ENCODE measurements at places on chromosomes 2 and 18.

GRCh38 chr2:11866358-11867335 is 120.2 kb downstream of the LPIN1 start:
- no peak for DNase-seq

DNA sequence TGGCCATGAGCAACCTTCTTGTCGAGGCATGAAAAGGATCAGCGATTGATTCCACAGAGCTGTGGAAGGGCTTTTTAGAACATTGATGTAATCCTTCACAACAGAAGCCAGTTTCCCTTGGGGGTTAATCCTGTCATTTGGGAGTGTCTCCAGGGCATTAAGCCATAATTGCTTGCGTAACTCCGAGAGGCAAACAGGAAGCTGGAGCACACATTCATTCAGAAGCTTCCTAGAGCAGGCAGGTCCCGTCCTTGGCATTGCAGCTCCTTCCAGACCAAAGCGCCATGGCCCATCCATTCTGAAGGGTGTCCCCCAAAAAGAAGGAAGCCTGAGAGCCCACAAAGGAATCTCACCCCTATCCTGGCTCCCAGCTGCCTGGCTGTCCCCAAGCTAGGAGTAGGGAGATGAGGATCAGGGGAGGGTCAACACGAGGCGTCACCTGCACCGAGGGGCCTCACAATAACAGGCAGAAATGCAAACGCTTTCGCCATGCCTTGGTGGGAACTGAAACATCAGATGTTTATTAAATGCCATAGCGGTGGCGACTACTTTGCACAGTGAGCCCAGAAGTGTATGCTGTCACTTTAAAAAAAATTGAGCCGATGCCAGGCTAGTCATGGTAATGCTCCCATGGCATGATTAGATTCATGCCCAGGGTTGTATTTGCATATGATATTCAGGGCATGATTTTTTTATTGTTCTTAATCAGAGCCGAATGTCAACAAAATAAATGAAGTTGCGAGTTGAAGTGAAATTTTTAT is 339.4 kb downstream of the BCL11A start:
- no peak for DNase-seq

DNA sequence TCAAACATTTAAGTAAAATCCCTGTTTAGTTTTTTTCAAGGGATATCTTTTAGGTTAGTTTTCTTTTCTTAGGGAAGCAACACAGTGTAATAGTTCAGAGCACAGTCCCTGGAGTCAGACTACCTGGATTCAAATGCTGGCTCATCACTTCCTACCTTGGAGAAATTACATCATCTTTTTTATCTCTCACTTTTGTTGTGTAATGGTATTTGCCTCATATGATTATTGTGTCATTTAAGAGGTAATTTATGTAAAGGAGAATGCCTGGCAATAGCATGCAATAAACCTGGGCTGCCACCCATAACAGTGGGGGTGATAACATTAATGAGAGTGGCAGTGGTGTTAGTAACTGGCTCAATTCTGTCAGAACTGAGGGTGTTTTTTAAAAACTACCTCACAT is 26.3 kb downstream of the ERLEC1 start:
- DNase-seq, result no peak

- DNase-seq, result no peak
Observed at GRCh38 chr2:172281648-172282570, 145.5 kb upstream of the ITGA6 start.

GRCh38 chr2:114609801-114610200 is 167.4 kb downstream of the DPP10 start:
- DNase-seq, result no peak

DNA sequence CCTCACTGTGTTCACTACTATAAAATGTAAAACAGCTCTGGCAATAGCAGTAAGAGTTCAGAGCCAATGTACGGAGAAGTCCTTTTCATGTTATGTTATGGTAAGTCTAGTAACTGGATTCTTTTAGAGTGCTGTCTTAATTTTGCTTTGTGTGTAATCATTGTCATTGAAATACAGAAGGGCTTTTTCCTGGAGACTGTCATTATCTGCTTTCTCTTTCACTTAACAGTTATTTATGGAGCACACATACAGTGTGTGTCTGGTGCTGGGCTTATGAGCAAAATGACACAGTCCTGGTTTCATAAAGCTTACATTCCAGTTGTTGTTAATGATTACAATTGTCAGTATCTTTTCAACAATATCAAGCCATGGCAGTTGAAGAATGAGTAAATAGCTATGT is 95.5 kb downstream of the CCDC102B start:
- DNase-seq, result no peak

DNA sequence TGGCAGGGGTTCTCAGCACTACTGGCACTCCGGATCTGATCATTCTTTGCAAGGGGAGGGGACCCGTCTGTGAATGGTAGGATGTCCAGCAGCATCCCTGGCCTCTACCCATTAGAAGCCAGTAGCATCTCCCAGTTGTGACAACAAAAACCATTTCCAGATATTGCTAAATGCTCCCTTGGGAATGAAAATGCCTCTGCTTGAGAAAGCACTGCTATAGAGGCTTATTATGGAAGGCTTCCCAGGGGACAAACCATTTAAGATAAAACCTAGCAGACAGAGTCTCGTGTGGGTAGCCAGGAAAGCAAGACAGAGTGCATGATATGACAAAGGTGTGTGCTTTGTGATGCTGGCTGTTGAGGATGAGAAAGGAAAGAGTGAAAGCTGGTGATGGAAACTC is 273.7 kb downstream of the TMX3 start:
- DNase-seq, result no peak

- no peak for DNase-seq
Observed at GRCh38 chr2:169080250-169081069, 11.1 kb downstream of the DHRS9 start.

DNA sequence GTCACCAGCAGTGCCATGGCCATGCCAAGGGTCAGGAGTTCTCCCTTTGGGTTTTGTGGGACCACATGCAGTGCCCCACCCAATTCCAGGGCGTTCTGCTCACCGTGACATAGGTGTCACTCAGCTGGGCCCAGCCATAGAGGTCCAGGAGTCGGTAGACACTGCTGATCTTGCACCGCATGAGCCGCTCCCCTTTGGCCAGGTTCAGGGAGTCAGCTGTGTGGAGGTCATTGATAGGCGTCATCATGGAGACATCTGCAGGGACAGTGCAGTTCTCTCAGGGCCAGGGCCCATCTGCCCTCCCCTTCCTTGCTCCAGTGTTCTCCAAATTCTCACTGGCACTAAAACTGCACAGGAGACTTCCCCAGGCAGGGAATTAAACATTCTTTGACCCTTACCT is 71.9 kb downstream of the ADD2 start:
- DNase-seq, result no peak

- no peak for DNase-seq
Observed at GRCh38 chr2:168649562-168649961, 152.9 kb upstream of the NOSTRIN start.

GRCh38 chr2:137202318-137202717 is 437.0 kb downstream of the THSD7B start:
- no peak for DNase-seq

- no peak for DNase-seq
Observed at GRCh38 chr18:12703664-12704063, 822 bp downstream of the PSMG2 start.

DNA sequence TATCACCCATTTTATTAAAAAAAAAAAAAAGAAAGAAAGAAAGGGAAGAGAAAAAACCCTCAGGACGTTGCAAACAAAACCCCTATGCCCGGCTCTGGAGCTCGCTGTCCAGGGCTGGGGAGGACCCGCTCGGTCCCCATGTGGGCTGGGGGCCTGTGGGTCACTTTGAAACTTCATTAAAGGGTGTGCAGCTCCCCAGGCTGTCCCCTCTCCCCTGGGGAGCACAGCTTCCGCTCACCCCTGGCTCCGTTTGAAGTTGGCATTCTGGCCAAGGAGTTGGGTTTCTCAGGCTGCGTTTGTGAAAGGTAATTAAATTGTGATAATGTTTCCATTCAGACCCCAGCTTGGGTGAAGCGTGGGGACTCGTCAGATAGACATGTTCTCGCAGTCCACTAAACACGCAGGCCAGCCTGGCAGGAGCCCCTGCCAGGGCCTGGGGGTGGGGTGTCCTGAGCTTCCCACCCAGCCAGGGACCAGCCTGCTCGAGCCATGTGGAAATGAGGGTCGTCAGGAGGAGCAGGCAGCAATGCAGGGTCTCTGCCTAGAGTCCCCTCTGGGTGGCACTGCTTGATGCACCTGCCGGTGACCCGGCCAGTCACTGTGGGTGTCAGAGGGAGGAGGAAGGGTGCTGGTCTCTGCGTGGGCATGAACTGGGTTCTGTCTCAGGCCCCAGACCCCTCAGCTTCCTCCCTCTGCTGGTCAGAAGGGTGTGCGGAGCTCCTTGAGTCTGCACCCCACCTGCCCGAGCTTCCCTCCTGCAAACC is 166.2 kb downstream of the INHBB start:
- DNase-seq, result no peak

GRCh38 chr18:55925772-55926171 is 337.8 kb upstream of the TCF4 start:
- DNase-seq, result no peak

DNA sequence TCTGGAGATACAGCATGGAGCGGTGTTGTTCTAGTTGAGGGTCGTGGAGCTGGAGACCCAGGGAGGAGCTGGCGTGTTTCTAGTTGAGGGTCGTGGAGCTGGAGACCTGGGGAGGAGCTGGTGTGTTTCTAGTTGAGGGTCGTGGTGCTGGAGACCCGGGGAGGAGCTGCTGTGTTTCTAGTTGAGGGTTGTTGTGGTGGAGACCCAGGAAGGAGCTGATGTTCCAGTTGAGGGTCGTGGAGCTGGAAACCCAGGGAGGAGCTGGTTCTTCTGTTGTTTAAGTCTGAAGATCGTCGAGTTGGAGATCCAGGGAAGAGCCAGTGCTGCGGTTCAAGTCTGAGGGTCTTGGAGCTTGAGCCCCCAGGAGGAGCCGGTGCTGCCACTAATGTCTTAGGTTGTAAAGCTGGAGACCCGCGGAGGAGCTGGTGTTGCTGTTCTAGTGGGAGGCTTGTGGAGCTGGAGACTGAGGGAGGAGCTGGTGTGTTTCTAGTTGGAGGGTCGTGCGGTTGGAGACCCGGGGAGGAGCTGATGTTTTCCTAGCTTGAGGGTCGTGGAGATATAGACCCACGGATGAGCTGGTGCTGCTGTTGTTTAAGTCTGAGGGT is 155.3 kb downstream of the RTP5 start:
- DNase-seq, result no peak

GRCh38 chr2:177519534-177520115 is 127.1 kb downstream of the AGPS start:
- no peak for DNase-seq

DNA sequence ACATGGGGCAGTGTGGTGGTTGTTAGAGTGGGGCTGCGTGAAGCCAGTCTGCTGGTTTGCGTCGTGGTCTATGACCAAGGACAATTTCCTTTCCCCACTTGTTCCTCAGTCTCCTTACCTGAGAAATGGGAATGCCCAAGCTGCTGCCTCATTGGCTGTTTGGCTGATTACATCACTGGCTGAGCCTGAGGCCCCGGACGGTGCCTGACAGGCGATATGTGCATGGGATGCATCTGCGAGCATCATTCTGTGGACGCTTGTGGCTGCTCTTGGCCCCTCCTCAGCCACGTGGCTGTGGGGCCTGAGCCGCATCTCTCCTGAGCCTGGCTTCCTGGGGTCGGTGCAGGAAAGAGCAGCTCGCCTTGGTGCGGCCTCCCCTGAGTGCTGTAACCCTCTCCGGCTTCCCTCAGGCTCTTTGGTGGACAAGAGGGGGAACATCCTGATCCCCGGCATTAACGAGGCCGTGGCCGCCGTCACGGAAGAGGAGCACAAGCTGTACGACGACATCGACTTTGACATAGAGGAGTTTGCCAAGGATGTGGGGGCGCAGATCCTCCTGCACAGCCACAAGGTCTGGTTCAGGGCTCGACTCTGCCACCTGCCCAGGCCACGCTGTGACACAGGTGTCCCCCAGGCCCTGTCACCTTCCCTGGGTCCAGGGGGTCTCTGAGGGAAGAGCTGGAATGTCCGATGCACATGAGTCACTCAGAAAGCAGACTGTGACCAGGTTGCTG is 17.2 kb downstream of the CNDP2 start:
- no peak for DNase-seq

DNA sequence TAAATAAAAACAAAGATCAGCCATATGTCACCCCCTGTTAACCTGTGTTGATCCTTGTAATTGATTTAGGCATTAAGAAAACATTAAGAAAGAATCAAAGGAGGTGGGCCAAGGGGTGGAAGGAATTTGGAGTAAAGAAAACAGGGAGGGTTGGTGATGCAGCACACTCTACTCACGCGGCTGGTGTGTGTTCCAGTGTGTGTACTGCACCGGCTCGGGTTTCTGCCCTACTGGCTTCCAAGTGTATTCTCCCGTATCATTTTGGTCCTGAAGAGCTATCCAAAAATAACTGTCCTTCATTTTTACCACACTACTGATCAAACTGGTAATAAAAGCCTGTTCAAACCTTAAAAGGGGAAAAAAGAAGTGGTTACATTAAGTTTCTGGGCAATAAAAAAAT is 56.9 kb downstream of the PLA2R1 start:
- no peak for DNase-seq

- no peak for DNase-seq
Observed at GRCh38 chr2:183349091-183349490, 224.8 kb downstream of the NUP35 start.

GRCh38 chr2:25558262-25558661 is 115.1 kb downstream of the DTNB start:
- DNase-seq, result no peak

- DNase-seq, result no peak
Observed at GRCh38 chr2:218605432-218605831, 2.3 kb upstream of the PLCD4 start.

DNA sequence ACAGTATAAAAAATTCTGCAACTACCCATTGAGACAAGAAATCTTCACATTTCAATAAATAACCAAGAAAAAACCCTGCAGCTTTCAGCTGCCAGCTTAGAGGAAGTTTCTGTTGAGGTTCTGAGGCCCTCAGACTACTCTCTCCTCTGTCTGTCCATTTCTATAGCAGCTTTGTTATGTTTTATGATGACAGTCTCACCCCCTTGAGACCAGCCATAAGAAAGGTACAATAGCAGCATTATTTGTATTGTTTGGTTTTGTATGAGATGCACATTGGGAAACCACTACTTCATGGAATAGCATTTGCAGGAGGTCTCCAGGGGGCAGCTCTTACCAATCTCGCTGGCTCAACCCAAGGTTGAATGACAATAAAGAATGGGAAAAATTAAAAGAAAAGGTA is 334.6 kb upstream of the VRK2 start:
- DNase-seq, result no peak

- no peak for DNase-seq
Observed at GRCh38 chr18:79487801-79488201, 92.1 kb downstream of the NFATC1 start.

GRCh38 chr2:168901003-168901402 is at the start of gene G6PC2:
Gene G6PC2, plus strand, starts transcription at chr2:168901291. Its CDS starts 41 bp downstream, at chr2:168901332.
- no peak for DNase-seq

DNA sequence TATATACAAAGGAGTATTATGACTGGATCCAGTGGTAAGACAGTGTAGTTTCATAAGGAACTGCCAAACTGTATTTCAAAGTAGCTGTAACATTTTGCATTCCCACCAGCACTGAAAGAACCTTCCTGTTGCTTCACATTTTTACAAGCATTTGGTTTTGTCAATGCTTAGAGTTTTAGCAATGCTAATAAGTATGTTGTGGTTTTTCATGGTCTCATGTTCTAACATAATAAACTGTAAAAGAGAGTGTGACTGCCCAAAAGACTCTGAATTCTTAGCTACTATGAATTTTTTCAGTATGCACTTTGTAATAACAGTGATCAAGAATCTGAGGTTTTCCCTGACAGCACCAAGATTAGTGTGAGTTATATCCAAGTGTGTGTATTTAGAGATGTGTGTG is 604.2 kb downstream of the XIRP2 start:
- no peak for DNase-seq

GRCh38 chr2:134771313-134771801 is 52.6 kb upstream of the TMEM163 start:
- DNase-seq, result no peak
